ENCODE measurements at places on chromosomes 16 and 17. TPM values are rescaled to one million over a fixed set of nuclear protein-coding genes. Genes with fewer than 3 reads are reported as not detected.

The GPR139 gene
- not detected for total RNA-seq

The CHD9NB gene
- 0.42 TPM for total RNA-seq

The SLC5A11 gene
- not detected for total RNA-seq

The RHOT1 gene
- total RNA-seq = 26.1 TPM

The TRIM16 gene
- 90.9 TPM for total RNA-seq

The TBX21 gene
- not detected for total RNA-seq

The ZPBP2 gene
- not detected for total RNA-seq

The CCDC40 gene
- 0.19 TPM for total RNA-seq

The C1QTNF1 gene
- total RNA-seq = 0.46 TPM

The TMEM98 gene
- 52.4 TPM for total RNA-seq

The TMEM204 gene
- 0.35 TPM for total RNA-seq

The MILR1 gene
- 0.28 TPM for total RNA-seq
